ENCODE measurements at places on chromosomes 12 and 14.

DNA sequence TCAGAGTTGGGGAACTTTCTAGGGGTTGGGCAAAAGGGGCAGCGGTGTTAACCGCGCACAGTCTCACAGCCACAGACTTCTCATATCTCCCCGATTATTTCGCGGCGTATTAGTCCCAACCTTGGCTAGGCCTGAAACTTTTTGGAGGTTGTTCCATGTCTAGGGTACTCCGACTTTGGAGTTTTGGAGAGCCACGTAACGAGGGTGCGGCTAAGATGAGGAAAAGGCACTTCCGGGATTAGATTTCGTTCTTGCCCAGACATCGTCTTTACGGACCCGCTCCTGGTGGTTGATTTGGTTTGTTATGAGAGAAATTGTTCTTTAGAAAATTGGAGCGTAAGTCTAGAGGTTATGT is 513 bp downstream of the CCNK start:
- no peaks in the 10 kb centered on the region for H3K27me3 ChIP-seq
- peak overlapping the region; percentile 86 for H3K4me3 ChIP-seq
- no peak for DNase-seq
- H3K27ac ChIP-seq: peak overlapping the region; percentile 66
- no peaks in the 10 kb centered on the region for H3K36me3 ChIP-seq

DNA sequence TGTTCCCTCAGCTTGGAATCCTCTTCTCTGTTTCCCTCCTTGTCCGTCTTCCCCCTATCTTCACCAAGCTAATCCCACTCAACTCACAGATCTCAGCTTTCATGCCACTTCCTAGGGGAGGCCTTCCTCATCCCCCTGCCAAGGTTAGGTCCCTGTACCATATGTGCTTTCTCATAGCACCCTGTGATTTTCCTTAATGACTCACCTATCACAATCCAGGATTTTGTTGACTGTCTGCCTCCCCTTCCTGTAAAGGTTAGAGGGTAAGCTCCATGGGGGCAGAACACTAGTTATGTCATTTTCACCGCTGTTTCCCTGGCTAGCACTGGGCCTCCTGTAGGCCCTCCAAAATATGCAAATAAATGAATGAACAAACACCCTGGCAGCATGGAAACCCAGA is 57.6 kb downstream of the CRADD start:
- H3K4me3 ChIP-seq: no peak overlapping the region
- no peak overlapping the region for H3K27ac ChIP-seq
- H3K4me1 ChIP-seq: no peaks in the 10 kb centered on the region
- no peaks in the 10 kb centered on the region for H3K36me3 ChIP-seq
- H3K27me3 ChIP-seq: no peaks in the 10 kb centered on the region

- no peak overlapping the region for H3K27ac ChIP-seq
- H3K4me3 ChIP-seq: no peak overlapping the region
- no peaks in the 10 kb centered on the region for H3K27me3 ChIP-seq
- no peak for DNase-seq
- H3K36me3 ChIP-seq: no peaks in the 10 kb centered on the region
- H3K4me1 ChIP-seq: peaks cover 22% of the 10 kb centered on the region
These were observed 46.1 kb downstream of the TMTC1 start for GRCh38 chr12:29737644-29738043.

- H3K36me3 ChIP-seq: no peaks in the 10 kb centered on the region
- H3K4me3 ChIP-seq: no peak overlapping the region
- peaks cover 44% of the 10 kb centered on the region for H3K4me1 ChIP-seq
- no peak for DNase-seq
- no peaks in the 10 kb centered on the region for H3K27me3 ChIP-seq
These were observed 1.3 kb downstream of the KRT7 start for GRCh38 chr12:52234223-52234810.

DNA sequence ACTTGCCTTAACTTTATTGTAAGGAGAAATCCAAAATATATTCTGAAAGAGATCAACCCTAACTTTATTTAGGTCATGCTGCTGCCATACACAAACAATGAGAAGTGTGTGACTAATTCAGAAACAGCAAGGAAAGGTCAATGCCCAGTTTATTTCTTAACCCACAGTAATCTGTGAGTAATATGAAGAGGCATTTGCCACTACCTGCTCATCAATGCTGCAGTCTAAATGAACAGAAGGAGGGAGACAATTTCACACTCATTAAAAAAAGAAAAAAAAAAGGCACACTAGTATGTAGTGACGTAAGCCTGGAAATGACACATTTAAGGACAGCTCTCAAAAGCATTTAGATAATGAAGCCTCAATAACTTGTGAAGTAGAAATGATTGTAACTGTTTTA is 90.5 kb upstream of the FOXN3 start:
- H3K4me3 ChIP-seq: no peak overlapping the region
- H3K4me1 ChIP-seq: peaks cover 17% of the 10 kb centered on the region
- H3K27me3 ChIP-seq: no peaks in the 10 kb centered on the region
- peak overlapping the region; percentile 37 for H3K27ac ChIP-seq
- peak; percentile 76 for DNase-seq

DNA sequence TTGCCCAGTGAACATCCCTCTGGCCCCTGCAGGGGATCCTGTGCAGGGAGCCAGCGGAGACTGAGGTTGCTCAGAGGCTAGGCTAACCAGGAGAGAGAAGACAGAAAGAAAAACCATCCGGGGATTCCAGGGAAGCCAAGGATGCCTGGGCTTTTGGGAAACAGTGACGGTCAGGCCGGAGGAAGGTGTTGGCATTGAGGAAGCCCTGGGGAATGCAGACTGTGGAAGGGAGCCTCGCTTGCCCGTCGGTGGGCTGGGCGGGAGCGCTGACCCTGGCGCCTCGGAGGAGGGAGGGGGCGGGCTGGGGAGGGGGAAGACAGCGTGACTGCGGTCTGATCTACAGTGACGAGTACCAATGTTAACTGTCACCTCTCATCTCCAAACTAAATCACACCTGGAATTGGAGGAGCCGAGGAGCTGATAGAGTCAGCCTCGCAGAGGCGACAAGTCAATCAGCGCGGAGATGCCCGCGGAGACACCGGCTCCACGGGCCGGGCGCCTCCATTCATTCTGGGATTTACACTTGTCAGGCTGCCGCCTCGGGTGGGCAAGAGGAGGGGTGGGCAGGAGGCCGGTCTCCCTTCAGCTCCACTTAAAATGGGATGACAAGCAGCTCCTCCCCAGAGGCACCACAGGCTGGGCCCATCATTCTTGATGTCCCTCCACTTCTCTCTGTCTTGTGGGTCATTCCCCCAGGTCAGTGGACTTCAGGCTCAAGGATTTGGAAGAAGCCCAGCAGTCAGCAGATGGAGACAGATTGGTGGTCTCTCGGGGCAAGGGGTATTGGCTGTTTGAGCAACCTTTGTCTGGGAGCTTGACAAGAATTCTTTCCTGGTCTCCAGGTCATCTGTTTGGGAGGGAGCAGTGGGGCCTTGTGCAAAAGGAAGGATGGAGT is 20.4 kb upstream of the GPATCH2L start:
- no peak overlapping the region for H3K27ac ChIP-seq
- no peaks in the 10 kb centered on the region for H3K4me1 ChIP-seq
- DNase-seq: no peak
- no peak overlapping the region for H3K4me3 ChIP-seq

GRCh38 chr12:47021298-47021697 is 58.1 kb upstream of the PCED1B start:
- peaks cover 20% of the 10 kb centered on the region for H3K4me1 ChIP-seq
- no peaks in the 10 kb centered on the region for H3K27me3 ChIP-seq
- H3K36me3 ChIP-seq: no peaks in the 10 kb centered on the region
- peak; percentile 91 for DNase-seq
- H3K4me3 ChIP-seq: no peak overlapping the region
- no peak overlapping the region for H3K27ac ChIP-seq

GRCh38 chr14:31449971-31450610 is 7.2 kb downstream of the DTD2 start:
- DNase-seq: peak; percentile 66
- H3K4me3 ChIP-seq: no peak overlapping the region
- no peaks in the 10 kb centered on the region for H3K36me3 ChIP-seq
- H3K4me1 ChIP-seq: peaks cover 10% of the 10 kb centered on the region
- no peaks in the 10 kb centered on the region for H3K27me3 ChIP-seq
- H3K27ac ChIP-seq: no peak overlapping the region

DNA sequence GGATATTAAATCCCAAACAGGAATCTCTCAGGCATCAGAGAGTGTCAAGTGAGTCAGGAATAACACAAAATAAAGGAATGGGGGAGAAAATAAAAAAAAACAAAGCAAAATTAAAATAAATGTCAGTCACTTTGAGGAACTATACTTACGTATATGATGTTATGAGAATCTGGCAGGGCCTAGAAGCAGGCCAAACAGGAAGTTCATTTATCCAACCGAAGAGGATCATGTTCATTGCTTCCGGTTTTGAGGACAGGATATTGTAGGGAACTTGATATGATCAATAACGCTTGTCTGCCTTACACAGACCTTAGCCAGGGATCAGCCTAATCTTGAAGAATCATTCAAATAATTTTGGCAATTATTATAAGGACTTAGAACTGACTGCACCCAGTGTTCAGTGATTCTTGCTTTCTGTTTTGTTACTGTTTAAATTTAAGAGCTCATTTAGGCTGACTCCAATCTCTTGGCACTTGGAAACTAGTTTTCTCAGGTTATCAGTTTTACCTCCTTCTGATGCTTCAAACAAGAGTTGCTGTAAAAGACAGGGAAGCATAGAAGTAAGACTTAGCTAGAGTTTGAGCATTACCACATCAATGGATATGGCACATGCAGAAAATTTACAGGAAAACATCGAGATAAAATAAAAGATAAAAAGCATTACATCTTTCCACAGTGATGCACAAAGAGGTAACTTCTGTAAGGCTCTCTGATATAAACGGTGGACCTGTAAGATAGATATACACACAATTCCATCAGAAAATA is 53.4 kb downstream of the ZFC3H1 start:
- peaks cover 42% of the 10 kb centered on the region for H3K36me3 ChIP-seq
- no peaks in the 10 kb centered on the region for H3K27me3 ChIP-seq
- no peak for DNase-seq
- H3K4me1 ChIP-seq: no peaks in the 10 kb centered on the region
- H3K27ac ChIP-seq: no peak overlapping the region

- no peak overlapping the region for H3K27ac ChIP-seq
- H3K4me3 ChIP-seq: peak overlapping the region; percentile 15
- no peaks in the 10 kb centered on the region for H3K36me3 ChIP-seq
- no peak for DNase-seq
- peaks cover 22% of the 10 kb centered on the region for H3K4me1 ChIP-seq
These were observed 27.2 kb upstream of the GPR132 start for GRCh38 chr14:105092171-105093037.
